ENCODE measurements at places on chromosomes 5 and 9.

- no peak for DNase-seq
Measured at GRCh38 chr5:116573702-116574366, 789 bp downstream of the SEMA6A start.

GRCh38 chr9:20376731-20377375 lies 245.4 kb downstream of the MLLT3 start:
- no peak for DNase-seq

DNA sequence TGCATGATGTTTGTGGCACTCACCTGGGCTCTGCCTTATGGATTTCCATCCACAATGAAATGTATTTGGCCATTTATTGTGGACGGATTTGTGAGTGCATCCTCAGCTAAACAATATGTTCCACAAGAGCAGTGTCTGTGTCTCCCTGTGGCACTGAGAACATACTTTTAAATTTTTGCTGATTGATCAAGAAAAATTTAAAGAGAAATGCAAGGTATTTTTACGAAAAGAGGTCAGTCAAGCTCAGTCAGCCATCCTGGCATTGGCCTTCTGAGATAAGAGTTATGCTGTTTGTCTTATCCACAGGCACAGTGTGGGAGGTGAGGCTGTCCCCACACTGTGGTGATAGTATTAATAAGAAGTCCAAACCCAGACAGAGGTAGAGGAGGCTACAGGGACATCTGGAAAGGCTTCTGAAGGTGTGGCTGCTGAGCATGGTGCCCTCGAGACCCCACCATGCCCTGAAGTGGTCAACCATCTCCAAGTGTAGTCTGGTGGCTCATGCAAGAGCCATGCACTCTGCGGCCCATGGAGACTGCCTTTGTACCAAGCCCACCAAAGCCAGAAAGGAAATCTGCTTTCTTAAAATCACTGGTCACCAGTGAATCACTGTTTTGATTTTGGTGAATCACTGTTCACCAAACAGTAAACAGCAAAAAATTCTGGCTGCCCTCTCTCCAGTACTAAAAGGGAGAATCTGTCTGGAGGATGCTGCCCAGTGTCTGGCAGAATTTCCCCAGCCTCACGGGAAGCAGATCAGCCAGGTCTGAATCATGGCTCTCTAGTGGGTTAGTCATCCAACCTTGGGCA lies 28.8 kb downstream of the SPOCK1 start:
- no peak for DNase-seq

- DNase-seq = no peak
Measured at GRCh38 chr9:5783982-5784381, 48.9 kb downstream of the ERMP1 start.

GRCh38 chr5:10876006-10876744 lies 115.1 kb upstream of the DAP start:
- DNase-seq = no peak

GRCh38 chr5:1010641-1011046 lies 2.0 kb downstream of the NKD2 start:
- DNase-seq = no peak

DNA sequence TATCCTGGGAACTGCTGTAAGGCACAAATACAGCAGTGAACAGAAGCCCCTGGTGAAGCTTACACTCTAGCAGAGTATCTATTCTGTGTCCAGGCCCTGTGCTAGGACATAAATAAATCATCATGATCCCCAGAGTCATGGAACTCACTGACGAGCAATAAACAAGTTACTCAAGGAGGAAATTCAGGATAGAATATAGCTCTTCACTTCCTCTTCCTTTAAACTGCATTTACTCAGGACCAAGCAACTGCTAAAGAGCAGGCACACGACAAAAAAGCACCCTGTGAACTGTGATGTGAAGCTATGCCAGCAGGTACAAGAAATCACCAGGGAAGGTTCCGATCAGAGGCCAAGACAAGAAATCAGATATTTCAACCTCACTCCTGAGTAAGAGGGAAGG lies 47.8 kb upstream of the NR5A1 start:
- DNase-seq = no peak

DNA sequence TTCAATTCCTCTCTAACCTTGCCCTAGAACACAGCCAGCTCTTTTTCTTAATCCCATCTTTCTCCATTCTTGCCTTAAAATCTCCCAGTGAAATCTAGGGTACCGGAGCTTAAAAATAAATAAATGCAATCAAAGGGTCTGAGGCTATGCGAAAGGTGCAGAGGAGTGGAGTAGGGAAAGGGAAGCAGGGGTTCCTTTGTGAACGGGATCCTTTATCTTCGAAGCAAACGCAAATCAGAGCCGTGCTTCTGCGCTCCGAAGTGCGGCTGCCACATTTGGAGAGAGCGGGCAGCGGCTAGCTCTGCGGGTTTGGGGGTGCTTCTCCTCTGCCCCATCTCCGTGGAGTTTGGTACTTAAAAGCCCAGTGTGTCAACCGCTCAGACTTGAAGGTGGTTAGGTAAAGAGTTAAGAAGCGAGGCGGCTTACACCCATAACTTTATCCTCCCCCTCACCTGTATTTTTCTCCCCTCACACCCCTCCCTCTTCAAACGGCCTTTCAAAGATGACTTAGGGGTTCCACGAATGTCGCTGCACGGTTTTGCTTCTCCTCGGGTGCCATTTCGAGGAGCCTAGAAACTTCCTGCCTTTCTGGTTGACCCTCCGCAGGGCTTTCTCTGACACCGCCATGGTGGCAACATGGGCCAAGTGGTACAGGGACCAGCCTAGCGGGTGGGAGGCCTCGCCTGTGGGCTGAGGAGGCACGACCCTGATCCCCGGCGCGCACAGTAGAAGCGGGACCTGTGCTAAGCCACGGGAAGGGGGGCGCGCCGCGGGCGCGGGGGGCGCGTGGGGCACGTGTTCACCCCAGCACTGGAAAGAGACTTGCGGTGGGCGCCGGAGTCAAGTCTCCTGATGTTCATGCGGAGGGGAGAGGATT lies 31.7 kb upstream of the NFIB start:
- DNase-seq = no peak

GRCh38 chr9:135889564-135890189 lies 17.7 kb downstream of the CAMSAP1 start:
- DNase-seq = no peak

DNA sequence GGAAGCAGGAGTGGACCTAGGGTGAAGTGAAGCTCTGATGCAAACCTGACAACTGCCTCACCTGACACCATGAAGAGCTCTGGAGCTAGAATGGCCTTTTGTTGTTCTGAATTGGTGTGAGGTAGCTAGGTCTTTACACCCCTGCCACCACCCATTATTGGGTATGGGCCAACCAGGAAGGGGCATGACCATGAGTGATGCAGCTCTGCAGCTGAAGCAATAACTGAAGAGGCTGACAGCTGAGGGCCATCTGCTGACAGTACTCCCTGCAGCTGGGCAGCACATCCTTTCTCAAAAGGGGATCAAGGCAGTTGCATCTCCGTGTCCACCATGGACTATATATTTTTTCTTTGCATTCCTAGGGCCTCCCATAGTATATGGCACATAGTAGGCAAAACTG lies 87.0 kb upstream of the TLE1 start:
- DNase-seq = no peak

GRCh38 chr9:93826905-93827544 lies 128.1 kb downstream of the BARX1 start:
- DNase-seq = no peak

DNA sequence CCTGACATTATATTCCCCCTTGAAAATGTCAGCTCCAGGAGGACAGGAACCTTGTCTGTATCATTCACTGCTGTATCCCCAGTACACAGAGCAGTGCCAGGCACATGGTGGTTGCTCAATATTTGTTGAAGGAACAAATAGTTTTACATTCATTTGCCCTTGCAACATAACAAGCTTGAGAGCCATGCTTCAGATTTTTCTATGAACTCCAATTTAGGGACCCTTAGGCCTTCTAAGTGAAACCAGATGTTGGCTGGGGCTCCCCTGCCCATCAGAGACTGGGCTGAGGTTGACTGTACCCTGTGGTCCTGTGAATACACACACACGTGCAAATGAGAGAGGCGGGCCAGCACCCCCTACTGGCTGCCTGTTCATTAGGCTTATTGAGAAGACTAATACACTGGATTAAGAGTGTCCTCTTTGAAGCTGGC lies 214.9 kb upstream of the WWC1 start:
- no peak for DNase-seq

DNA sequence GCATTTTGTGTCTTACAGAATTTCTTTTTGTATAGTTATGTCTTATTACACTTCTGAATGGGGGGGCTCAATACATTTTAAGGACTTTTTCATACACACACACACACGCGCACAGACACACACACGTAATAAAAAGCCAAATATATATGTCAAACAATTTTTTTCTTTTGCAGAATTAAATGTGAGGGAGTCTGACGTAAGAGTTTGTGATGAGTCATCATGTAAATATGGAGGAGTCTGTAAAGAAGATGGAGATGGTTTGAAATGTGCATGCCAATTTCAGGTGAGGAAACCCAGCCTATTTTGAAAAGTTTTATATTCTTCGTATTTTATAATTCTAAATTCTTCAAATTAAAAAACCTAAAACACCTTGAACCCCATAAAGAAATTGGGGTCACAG lies 25.6 kb downstream of the TMEFF1 start:
- no peak for DNase-seq

DNA sequence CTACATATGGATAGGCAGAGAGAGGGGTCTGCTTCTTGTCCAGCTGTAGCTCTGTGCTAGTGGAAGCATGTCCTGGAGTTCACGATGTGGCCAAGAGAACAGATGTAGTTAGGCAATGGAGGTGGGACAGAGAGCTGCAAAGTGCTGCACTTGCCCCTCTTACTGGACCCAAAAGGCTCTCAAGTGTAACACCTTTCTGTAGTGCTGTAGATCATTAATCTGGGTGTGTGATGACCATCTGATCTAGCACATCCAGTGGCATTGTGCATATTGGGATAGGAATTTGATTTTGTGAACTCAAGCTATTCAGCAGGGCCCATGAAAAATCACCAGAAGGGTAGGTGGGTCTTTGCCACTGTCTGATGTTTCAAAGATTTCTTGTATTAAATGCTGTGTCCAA lies 151.4 kb downstream of the KDM4C start:
- DNase-seq = no peak

GRCh38 chr5:40754381-40755092 lies 1.2 kb downstream of the TTC33 start:
- DNase-seq = no peak

DNA sequence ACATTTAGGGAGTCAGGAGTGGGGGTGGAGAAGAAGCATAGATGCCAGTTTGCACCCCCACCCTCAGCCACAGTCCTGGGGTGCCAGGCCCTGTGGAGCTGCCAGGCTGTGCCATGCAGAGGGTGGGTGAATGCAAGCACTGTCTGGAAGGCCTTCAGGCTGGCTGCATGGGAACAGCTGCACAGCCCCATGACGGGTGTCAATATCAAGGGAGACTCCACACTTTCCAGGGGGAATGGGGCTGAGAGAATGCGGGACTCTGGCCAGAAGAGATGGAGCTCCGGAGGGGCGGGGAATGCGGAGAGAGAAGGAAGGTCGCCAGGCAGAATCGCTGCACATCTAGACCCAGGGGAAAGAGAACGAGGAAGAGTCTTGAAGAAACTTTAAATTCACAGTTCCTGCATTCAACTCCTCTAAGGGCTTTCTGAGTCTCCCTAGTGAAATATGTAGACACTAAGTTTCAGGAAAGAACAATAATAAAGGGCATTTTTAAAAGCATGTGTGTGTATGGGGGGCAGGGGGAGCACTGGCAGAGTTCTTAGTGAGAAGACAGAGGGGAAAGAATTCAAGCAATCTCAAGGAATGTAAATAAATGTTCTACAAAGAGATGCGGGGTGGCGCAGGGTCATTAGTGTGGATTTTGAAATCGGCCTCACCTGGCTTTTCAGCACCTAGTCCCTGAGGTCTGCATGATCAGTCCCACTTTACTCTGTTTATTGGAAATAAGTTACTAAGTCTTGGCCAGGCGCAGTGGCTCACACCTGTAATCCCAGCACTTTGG lies 59.1 kb downstream of the BOD1 start:
- no peak for DNase-seq

GRCh38 chr5:97078958-97079743 lies 63.3 kb downstream of the LIX1 start:
- DNase-seq = no peak

- no peak for DNase-seq
Measured at GRCh38 chr9:132108728-132109127, 29.1 kb upstream of the MED27 start.

- no peak for DNase-seq
Measured at GRCh38 chr5:9380109-9380508, 165.8 kb downstream of the SEMA5A start.

DNA sequence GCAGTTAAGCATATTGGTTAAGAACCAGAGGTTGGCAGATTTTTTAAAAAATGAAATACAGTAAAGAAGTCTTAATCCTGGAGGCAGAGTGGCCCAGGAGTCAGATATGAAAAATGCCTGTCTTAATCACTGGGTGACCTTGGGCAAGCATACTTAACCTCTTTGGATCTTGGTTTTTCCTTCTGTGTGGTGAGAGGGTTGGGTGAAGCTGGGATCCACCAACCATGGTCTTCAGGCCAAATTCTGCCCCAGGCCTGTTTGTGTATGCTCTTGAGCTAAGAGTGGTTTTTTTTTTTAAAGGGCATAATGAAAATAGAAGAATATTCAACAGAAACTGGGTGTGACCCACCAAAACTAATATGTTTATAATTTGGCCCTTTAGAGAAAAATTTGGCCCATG lies 20.0 kb upstream of the TEX48 start:
- DNase-seq = no peak

DNA sequence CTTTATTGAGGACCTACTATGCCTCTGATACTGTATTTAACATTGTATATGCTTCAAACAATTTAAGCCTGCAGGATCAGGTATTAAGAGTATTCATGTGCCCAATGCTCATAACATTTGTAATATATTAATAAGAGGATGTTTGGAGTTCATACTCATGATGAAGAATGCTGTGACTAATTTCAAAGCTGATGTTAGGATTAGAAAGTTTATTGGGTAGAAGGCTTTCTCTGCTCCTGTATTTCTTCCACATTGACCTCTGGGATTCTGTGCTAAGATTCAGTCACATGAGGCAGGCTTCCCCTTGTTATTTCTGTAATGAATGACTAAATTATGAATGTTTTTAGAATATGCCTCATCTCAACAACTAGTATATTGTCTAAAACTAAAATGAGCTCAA lies 456.4 kb downstream of the NFIB start:
- DNase-seq = no peak

DNA sequence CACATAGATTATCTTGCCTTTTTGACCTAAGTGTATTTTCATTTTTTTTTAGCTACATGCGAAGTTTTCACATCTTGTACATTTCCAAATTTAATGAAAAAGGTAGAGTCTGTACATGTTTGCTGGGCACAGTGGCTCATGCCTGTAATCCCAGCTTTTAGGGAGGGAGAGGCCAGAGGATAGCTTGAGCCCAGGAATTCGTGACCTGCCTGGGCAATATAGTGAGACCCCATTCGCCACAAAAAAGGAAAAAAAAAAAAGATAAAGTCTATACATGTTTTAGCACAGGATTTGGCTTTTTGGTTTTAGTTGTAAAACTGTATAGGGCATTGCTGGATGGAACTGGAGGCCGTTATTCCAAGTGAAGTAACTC lies 28.8 kb downstream of the RAI14 start:
- no peak for DNase-seq

DNA sequence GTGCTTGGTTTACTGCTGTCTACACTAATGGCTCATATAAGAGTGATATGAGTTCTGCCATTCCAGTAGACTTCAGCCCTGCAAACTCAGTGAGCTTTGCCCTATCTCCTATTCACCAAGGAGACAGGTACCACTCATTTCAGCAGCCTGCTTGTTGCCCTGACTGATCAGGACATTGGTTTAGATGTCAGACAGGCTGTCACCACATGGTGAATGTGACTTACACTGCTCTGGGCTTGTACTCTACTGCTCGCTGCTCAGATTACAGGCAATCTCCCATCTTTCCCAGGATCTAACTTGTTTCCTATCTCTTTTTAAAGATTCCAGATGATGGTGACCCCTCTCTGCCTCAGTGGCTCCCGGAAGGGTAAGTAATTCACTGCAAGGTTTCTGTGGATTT lies 123.3 kb upstream of the RUSC2 start:
- no peak for DNase-seq

Measured in stimulated activated CD8-positive, alpha-beta memory T cell treated with anti-CD3 and anti-CD28 coated beads, Interleukin-4, amount 100 ng/mL, for 1 hour (primary cell).